ENCODE measurements at places on chromosomes 4 and X. TPM values are rescaled to one million over a fixed set of nuclear protein-coding genes. Genes with fewer than 3 reads are reported as not detected.

NAP1L3 gene
- total RNA-seq: not detected

ZNF280C gene
- total RNA-seq: 0.90 TPM

GAGE2A gene
- total RNA-seq: not detected

IBSP gene
- not detected for total RNA-seq

DNA sequence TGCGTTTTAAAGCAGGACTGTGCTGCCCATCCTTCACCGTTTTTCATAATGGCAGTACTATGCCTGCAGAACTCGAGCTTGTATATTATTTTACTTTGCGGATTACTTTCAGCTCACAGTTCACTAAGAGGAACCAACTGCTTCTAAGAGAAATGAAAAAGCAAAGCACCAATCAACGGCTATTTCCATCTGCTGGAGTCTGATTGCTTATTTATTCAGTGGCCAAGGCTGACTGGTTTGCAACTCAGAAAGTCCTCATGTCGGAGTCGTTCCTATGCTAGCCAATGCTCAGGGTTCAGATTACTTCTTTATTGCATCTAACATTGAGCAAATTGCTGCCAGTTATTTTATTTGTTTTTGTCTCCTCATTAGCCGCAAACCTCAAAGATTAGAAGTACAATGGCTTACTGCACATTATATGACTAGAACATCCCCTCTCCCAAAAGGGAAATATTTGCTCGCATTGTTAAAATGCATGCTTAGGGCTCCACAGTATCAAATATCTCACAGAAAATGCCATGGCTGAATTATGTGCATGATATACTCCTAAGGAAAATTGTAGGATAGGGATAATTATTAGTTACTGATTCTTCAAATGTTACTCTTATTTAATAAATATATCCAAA is 1628.2 kb upstream of the ADGRL3 start:
- DNase-seq: no peak

DNA sequence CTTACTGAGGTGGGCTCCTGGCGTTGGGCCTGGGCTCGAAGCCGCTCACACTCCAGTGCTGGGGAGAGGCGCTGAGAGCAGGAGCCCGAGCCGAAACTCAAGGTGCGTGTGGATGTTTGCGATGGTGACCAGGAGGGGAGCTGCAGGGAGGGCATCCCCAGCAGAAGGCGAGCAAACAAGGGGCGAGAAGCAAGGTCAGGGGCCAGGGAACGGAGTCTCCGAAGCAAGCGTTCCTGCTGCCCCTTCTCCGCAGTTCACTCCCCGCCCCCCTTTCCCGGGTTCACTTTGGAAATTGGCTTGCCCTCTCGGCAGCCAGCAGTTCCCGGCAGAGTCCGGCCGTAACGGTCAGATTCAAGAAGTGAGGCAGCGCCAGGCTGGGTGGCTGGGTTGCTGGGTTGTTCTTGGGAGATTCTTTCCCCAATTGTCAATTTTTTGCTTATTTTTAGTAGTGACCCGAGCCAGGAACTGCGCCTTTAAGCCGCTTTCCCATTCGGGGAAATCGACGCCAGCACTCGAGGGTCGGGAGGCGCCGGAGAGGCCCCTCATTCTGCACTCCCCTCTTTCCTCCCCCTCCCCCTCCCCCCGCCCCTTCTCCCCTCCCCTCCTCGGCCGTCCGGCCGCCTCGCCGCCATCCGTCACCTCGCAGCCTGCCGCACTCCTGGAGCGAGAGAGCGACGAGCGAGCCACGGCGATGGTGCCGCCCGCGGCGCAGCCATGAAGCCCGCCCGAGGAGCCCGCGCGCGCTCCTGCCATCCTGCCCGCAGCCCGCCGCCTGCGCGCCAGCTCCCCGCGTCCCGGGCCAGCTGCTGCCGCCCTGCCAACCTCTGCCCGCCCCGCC is at the start of gene FRMPD3:
Gene FRMPD3 (plus strand): TSS at position 655 of the 838 bp plus-strand sequence. CDS start 76,937 bp downstream, outside the sequence.
- no peak for DNase-seq

- DNase-seq: peak; percentile 71
Measured at GRCh38 chr4:118918388-118918787, 29.7 kb downstream of the SYNPO2 start.

- DNase-seq: no peak
Measured at GRCh38 chrX:130669233-130669632, 233.8 kb downstream of the ENOX2 start.

- no peak for DNase-seq
Measured at GRCh38 chrX:154096140-154097002, 1.1 kb downstream of the MECP2 start.

DNA sequence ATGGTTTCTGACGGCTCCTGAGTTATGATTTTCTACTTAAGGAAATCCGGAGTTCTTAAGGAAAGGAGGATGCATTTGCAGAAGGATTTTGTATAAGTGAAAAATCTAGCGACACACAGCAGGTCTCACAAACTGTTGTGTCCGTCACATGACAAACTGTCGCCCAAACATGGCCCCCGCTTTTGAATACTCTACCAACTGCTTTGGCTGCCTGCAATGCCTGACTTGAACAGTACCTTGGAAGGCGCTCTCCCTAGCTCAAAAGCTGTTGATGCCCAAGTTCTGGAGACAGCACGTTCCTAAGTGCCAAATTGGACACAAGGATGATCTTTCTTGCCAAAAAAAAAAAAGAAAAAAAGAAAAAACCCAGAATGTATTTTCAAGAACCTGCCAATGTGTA is 103.2 kb downstream of the ENPP6 start:
- no peak for DNase-seq

- DNase-seq: no peak
Measured at GRCh38 chrX:9515489-9515888, 50.6 kb downstream of the TBL1X start.

- no peak for DNase-seq
Measured at GRCh38 chr4:103892586-103892985, 172.8 kb upstream of the TACR3 start.

DNA sequence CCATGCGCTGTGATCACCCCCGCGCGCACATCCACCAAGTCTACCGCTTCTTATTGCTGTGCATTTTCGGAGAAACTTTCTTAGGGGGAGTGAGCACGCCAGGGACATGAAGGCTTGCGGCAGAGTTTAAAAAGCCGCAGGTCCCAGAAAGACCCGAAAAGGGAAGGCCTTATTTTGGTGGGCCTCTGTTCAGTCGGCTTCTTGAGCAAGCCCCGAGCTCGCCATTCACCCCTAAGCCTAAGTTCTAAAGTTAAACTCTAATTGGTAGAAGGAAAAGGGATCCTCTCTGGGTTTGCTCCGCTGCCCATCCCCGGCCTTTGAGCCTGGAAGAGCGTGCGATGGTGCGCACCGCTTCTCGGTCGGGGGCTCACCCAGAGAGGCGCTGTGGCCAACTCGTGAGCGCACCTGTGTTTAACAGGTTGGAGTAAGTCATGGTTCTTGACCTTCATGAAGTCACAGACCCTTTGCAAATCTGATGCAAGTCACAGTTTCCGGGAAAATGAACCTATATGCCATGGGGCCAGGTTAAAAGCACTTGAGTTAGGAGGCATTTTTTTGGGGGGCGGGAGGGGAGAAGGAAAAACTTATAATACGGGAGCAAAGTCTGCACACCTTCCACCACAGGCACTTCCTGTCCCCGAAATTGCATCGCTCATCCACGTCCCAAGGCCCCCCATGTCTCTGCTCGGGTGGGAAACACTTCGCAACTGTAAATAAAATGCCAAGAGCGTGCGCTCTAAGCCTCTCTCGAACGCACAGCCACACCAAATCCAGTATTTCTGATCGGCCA is 1.9 kb downstream of the PHOX2B start:
- no peak for DNase-seq

GRCh38 chr4:108861334-108861733 is 98.5 kb upstream of the ETNPPL start:
- peak; percentile 22 for DNase-seq

DNA sequence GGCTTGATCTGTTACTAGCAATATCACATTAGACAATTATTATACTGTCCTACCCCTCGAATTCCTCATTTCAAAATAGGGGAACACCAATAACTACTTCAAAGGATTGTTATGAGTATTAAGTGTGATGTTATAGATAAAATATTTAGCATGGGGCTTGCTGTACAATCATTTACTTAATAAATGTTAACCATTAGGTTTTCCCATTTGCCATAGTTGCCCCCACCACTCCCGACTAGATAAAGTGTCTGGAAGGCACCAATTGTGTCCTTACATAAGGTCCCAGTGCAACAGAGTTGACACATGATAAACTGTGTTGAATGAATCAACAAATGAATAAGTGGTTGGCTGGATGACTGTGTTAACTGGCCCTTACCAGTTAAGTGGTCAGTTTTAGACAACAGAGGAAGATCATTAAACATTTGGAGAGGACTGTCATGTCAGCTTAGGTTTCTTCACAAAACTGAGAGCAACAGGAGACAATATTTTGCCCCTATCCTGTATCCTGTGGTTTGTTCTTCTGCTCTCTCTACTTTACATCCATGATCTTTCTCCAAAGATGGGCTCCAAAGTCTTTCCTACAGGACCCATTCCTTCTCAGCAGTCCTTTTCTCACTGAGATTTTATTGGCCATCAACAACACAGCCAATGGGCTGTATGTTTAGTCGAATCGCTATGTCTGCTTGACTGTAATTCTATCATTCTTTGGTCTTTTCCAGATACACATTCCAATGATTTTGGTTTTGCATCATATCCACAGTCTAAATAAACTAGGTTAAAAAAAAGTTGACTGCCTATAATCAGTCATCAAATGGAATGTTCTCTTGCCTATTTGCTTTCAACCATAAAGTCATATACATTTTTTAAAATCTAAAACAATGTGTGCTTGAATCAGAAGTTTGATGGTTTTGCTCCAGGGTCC is 74.4 kb downstream of the RNF150 start:
- no peak for DNase-seq

DNA sequence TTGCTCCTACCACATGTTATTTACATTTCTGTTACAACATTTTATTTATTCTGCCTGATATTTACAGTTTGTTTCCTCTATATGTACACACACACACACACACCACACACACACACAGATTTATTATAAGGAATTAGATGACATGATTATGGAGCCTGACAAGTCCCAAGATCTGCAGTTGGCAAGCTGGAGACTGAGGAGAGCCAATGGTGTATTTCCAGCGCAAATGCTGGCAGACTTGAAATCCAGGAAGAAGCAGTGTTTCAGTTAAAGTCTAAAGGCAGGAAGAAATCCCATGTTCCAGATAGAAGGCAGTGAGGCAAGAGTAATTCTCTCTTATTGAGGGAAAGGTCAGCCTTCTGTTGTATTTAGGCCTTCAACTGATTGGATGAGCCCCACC is 1.8 kb upstream of the KLHL4 start:
- DNase-seq: no peak

DNA sequence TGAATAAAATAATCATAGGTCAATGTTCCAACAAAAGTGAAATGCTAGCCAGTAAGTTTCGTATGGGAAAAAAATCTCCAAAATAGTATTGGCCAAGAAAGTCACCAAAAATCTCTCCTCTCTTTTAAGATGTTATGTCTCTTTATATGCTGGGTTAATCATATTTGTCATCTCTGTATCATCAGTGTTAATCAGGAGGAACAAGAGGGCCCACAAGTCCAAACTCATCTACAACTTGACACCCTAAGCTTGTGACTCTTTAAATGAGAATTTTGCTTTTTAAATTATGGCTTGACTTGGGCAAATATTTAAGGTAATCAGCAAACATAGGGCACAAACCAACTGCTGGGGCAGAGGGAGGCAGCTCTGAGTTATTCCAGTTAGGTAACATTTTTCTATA is 75.5 kb downstream of the AMMECR1 start:
- peak; percentile 83 for DNase-seq

DNA sequence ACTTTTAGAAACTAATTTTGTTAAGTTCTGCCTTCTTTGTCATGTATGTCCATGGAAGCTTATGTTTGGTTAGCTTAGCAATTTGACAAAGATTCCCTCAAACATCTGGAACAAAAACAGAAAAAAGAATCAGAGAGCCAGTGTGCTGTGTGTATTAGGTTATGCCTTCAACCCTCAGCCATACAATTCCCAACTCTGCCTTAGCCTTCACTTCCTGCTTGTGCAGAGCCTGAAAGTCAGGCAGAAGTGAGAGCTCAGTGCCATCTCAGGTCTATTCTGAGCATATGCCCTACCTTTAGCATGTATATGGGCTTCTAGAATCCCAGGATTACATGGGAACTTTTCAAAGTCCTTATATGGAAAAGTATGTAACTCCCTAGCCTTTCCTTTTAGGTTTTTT is 58.2 kb upstream of the STOX2 start:
- DNase-seq: no peak

DNA sequence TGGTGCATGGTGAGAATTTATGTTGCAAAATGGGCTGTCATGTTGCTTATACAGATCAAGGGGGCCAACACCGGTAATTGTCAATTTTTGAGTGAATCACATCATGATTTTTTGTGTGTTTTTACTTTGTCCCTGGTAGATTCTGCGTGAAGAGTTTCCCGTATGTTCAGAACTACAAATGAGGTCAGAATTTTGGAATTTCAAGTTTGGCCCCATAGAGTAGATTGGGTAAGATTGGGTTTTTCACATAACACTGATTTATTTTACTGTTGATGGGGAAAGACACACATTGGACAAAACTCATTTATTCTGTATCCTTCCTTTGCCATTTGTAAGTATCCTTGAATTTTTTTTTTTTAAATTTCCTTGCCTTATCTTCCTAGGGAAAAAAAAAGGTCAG is 158.5 kb upstream of the MXRA5 start:
- DNase-seq: no peak

GRCh38 chrX:100687546-100687945 is 43.5 kb downstream of the SRPX2 start:
- no peak for DNase-seq

GRCh38 chrX:142593361-142593862 is 388.3 kb upstream of the MAGEC2 start:
- DNase-seq: no peak

- no peak for DNase-seq
Measured at GRCh38 chr4:140426610-140427105, 790 bp downstream of the CLGN start.

GRCh38 chr4:40954088-40954668 is 204.4 kb downstream of the NSUN7 start:
- no peak for DNase-seq

DNA sequence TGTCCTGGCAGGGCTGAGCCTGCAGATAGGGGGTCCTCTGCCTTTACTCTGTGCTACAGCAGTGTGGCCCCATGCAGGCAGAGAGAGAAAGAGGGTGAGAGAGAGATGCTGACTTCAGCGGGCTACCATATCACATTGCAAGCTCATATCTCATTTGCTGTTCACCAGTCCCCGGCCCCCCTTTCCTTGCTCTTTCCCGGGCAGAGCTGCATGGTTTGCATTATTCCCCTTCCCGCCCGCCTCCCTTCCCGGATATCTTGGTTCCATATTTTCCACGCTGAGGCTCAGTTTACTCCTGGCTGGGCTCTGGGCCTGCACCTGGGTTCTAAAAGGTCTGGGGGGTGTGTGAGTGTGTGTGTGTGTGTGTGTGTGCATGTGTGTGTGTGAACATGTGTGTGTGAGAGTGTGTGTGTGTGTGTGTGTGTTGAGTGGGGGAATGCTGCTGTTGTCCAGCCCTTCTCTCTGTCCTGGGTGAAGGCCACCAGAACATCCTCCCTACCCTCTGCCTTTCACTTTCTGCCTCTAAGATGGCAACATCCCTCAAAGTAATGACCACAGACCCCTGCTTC is 63.5 kb downstream of the PJA1 start:
- DNase-seq: no peak

- DNase-seq: peak; percentile 8
Measured at GRCh38 chr4:139622901-139623381, 42.7 kb upstream of the MGST2 start.

- no peak for DNase-seq
Measured at GRCh38 chrX:43562372-43562771, 93.7 kb upstream of the MAOA start.

GRCh38 chrX:136953867-136954787 is 73.6 kb upstream of the RBMX start:
- peak; percentile 52 for DNase-seq

GRCh38 chr4:150577796-150578195 is 4.2 kb upstream of the MAB21L2 start:
- no peak for DNase-seq

GRCh38 chrX:109873983-109874382 is 128.9 kb upstream of the TMEM164 start:
- DNase-seq: peak; percentile 86
